ENCODE measurements at places on chromosomes 13 and 19.

DNA sequence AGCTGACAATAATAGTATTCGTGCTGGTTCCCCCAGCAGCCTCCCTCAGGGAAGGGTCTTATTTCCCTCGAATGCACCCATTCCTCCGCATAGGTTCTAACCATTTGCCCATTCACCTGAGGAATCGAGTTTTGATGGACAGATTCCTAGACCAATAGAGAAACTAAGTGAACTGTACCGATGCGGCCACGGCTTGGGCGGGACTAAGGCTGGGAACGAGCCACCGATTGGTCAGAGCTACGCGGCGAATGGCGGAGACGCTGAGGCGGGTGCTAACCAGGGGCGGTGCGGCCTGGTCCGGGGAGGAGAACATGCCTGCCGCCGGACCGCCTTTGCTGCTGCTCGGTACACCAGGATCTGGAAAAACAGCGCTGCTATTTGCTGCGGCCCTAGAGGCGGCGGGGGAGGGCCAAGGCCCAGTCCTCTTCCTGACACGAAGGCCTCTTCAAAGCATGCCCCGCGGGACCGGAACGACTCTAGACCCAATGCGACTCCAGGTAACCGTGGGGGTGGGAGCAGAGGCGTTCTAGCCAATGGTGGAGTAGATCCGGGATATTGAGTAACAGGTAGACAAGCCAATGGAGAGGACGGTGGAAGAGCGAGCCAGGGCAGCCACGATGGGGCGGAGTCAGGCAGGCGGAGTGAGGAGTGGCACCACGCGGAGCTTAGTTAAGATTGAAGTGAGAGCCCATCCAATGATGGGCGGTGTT, at the start of gene SWSAP1:
Gene SWSAP1 (plus strand): TSS at position 234 of the 710 bp plus-strand sequence. CDS start 15 bp downstream, at position 249.
- DNase-seq: peak; percentile 97

- DNase-seq: no peak
These were observed 1344.9 kb downstream of the UQCRFS1 start for GRCh38 chr19:27868007-27868406.

DNA sequence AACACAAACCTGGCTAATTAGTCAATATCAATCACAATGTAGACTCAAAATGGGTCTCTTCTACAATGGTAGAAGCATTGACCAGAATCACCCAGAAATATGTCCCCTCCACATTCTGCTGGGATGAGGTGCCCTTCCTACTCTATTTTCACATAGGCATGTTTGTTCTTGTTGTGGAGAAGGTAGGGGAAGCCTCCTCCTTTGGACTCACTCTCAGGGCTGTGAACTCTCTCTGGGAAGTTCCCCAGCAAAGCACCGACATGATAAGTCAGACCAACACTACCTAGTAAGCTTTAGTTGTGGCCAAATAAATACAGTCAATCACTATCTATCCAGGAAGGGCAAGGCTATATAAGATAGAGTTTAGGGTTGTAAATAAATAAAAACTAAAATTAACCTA, 194.5 kb upstream of the UBL3 start:
- no peak for DNase-seq

DNA sequence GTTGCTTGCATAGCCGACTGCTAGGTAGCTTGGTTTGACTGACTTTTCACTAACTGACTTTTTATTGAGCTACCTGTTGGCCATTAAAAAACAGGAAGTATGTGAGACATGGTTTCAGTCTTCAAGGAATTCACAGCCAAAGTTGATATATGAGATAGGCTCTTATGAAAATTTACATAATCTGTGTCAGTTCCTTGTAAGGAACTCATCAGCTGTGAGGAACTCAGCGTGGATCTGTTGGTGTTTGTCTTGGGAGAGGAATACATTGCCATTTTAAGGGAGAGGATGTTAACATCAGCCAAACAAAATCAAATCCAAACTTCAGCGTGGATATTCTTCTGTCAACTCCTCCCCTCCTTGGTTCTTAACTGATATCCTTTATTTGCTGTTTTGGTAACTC, 2.0 kb downstream of the RNF113B start:
- no peak for DNase-seq

DNA sequence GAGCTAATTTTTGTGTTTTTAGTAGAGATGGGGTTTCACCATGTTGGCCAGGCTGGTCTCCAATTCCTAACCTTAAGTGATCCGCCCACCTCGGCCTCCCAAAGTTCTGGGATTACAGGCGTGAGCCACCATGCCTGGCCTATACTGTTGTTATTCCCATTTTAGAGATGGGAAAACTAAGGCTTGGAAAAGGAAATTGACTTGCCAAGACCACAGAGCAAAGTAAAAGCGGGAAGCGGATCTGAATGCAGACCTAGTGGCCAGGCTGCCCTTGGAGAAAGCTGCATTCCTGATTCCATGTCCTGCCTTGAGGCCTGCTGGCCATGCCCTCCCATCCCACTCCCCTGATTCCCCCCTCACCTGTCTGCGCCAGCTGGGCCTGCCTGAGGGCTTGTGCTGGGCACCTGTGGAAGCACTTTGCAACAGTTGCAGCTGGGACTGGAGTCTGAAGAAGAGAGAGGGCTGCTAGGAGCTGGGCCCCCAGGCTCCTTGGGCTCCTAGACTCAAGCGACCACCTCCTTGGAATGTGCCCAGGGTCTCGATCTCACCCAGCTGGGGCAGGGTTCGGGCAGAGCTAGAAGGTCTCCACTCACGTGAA, 5.7 kb downstream of the PALM3 start:
- no peak for DNase-seq

DNA sequence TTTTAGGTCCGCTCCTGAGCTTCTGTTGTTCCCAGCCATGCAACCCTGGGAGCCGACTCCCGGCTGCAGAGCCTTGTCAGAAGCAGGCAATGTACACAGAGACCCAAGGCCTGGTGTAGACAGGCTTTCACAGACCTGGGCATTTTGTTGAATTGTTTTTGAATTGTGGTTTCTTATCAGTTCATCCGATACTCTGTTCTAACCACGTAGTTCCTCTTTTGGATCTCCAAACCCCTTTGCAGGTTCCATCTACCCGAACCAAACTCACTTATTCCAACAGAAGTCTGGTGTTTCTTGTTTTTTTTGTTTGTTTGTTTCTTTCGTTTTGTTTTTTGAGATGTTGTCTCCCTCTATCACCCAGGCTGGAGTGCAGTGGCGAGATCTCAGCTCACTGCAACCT, 6.3 kb upstream of the NLRP2 start:
- no peak for DNase-seq

GRCh38 chr13:43078399-43078798, 55.0 kb downstream of the DNAJC15 start:
- no peak for DNase-seq

DNA sequence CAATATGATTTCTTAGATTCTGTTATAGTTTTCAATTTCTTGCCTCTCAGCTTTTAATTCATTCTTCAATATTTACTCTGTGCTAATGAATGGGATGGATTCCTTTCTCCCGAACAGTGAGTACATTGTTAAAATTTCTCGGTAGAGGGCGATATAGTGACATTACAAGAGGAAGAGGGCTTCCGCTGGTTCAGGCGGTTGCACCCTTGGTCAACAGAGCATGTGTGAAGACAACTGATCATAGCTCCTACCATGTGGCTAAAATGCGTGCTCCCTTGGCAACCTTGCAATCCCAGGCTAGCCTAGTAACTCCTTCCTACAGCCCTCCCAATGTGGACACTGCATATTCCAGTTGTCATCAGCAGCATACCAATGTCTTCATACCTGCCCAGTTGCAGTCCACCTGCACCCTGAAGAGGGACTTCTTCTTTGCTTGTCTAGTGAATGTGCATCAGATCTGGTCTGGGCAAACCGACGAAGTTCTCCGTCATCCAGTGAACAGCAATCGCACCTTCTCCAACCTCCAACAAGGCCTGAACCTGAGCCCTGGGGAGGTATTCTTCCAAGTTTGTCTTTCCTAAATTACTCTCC, 653.0 kb upstream of the GPC6 start:
- no peak for DNase-seq

- DNase-seq: no peak
These were observed 127.2 kb upstream of the SOX1 start for GRCh38 chr13:111939666-111940278.

GRCh38 chr13:106911627-106912026, 343.7 kb upstream of the ARGLU1 start:
- DNase-seq: no peak

DNA sequence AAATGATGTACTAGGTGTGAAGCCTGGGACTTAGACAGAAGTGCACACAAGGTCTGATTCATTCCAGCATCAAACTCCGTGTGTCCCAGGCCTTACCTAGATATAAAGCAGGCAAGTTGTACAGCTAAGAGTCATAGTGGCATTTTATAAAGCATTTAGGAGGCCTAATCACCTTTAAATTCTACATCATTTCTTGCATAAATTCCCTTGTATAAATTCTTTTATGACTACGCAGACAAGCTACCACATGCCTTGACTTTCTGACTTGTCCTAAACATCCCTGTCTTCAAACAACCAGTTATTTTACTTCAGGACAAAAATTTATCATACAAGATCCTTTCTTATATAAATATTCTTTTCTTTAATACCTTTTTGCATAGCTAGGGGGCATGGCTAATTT, 22.5 kb downstream of the TMEM255B start:
- no peak for DNase-seq

- DNase-seq: no peak
These were observed 12.2 kb upstream of the KCTD15 start for GRCh38 chr19:33784432-33784831.

GRCh38 chr13:46698910-46699460, 98.0 kb downstream of the ESD start:
- DNase-seq: no peak

DNA sequence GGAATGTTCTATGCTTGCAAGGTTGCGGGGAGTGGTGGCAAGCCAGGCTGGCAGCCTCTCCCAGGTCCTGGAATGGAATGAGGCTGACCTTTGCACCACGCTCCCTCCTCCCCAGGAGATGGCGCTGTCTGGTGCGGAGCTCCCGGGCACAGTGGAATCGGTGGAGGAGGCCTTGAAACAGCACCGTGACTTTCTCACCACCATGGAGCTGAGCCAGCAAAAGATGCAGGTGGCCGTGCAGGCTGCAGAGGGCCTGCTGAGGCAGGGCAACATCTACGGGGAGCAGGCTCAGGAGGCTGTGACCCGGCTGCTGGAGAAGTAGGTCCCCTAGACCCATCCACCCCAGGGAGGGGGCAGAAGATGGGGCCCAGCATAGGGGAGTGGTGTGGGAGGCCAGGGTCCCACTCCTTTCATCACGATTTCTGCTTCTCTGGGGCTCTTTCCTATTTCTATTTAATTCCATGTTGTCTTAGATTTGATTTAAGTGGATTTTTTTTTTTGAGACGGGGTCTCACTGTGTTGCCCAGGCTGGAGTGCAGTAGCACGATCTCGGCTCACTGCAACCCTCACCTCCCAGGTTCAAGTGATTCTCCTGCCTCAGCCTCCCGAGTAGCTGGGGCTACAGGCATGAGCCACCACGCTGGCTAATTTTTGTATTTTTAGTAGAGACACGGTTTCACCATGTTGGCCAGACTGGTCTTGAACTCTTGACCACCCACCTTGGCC, 53.2 kb upstream of the SHKBP1 start:
- DNase-seq: peak; percentile 5

DNA sequence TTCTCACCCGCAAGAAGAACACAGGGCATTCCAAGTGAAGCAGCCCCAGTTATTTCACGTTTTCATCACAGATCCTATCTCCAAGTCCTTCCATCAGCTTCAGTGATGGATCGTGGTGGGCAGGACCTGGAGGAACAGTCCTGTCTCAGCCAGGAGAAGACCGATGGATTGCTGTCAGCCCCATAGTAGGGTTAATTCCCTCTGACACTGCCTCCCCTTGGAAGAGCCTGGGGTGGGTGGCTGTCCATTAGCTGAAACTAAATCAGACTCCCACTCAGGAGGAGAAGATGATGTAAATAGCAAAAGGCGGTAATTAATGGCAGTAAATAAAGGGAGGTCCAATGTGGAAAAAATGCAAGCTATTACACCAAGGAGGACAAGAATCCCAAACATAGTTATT, 131.0 kb downstream of the TNFRSF19 start:
- DNase-seq: no peak

- no peak for DNase-seq
These were observed 22.0 kb upstream of the EMP3 start for GRCh38 chr19:48303367-48303766.

DNA sequence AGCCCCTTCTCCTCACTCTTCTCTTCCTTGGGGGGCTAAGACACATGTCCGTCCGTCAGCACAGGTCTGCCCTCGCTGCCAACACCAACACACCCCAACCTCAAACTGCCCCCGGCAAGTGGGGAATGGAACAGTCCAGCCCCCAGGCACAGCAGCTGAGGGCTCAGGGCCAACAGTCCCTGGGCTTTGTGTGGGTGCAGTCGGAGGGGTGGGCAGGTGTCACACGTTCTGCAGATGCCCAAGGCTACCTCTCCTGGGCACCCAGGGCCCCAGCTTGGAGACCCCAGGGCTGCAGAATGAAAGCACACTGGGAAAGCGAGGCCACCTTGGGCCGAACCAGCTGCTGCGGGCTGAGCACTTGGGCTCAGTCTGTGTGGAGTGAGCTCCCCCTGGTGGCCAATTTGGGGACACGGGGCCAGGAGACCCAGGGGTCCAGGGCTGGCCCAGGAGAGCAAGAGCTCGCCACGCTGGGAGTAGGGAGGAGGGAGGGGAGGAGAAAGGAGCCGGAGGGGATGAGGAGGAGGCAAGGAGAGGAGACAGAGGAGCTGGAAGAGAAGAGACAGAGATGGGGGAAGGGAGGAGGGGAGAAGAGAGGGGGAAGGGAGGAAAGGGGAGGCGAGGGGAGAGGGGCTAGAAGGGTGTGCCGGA, 14.0 kb upstream of the ATP8B3 start:
- DNase-seq: peak; percentile 32

- DNase-seq: peak; percentile 72
These were observed 131.3 kb downstream of the STK24 start for GRCh38 chr13:98445340-98446233.

- DNase-seq: no peak
These were observed 1.0 kb upstream of the GTF2F1 start for GRCh38 chr19:6393983-6394412.

- DNase-seq: no peak
These were observed 2.5 kb upstream of the GPX4 start for GRCh38 chr19:1101337-1101698.

- DNase-seq: no peak
These were observed 193.6 kb upstream of the TSC22D1 start for GRCh38 chr13:44769686-44770085.

DNA sequence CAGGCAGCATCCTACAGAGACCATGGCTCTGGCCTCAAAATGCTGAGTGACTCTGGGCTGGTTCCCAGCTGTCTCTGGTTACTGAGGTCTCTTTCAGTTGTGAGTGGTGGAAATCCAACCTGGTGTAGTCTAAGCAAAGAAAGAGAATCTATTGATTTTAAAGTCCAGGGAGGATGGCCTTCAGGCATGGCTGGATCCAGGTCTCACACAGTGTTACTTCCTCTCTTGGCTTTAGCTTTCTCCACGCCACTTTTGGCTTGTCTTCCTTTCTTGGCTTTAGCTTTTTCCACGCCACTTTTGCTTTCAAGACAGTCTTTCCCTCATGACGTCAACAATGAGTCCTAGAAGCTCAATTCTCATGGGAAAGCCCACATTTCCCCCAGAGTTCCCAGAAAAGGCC, 4.1 kb downstream of the CYP4F3 start:
- DNase-seq: no peak
